ENCODE measurements at places on chromosomes 11 and 22.

DNA sequence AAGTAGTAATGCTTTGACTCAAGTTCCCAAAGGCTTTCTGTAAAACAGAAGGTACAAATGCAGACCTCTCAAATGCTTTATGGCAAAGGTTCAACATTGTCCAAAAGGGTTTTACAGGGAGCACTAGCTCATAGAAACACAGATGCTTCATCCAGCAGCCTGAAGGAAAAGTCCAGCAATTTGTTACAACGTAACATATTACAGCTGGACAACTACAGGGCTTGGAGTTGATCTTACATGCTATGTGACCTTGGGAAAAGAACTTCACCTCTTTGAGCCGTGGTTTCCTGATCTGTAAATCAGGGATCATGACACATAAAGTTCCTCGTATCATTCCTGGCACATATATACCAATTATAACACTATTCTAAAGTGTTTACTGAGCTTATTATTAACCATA lies 84.9 kb downstream of the DDIAS start:
- no peak for DNase-seq

GRCh38 chr11:63763496-63764339 lies 4.9 kb downstream of the ZFTA start:
- DNase-seq, result no peak

- no peak for DNase-seq
These were observed 71.8 kb downstream of the ADAMTS15 start for GRCh38 chr11:130520271-130520671.

DNA sequence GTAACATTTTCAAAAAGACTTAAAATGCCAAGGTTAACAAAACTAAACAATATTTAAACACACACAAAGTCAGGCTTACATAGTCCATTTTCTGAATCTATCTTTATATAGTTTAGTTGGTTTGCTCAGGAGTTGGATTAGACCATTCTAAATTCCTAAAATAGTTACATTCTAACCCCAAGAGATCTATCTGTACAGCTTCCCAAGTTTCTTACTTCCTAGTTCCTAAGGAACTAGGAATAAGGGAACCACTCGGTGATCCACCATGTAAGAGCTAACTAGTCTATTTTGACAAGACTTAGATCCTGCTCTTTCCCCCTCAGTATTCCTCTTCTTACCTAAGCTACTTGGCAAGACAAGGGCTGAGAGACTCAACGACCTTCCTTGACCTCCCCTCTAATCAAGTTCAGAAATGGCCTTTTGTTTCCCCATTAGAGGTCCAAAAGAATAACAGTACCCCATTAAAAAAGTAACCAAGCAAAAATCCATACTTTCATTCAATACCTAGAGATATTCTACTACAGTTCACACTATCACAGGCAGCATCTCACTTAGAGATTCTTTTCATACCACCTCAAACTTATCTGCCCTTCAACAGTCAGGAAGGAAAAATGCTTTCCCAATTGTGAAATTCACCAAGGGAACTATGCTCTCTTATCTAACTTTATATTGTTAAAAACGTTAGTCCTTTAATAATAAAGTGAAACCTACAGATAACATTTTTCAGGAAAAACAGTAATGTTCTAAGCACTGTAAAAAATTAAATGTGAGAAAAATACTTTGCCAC lies 253.1 kb downstream of the TTC28 start:
- no peak for DNase-seq

DNA sequence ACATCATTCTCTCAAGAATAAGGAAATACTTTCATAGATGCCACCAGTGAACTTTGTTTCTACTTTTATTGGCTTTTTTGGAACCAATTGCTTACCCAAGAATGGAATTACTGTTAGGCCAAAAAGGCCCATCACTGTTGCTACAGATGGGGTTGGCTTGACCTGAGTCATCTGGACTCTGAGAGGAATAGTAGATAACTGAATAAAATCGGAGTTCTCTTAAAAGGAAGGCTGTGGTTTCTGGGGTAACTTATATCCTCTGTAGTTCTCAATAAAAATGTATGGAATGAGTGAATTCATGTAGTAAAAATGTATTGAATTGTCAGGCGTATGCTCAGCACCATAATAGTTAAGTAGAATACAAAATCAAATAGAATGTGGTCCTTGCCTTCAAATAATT lies 56.6 kb downstream of the ARHGEF12 start:
- DNase-seq, result no peak

- DNase-seq, result no peak
These were observed 21.6 kb upstream of the PHLDA2 start for GRCh38 chr11:2950825-2951224.

DNA sequence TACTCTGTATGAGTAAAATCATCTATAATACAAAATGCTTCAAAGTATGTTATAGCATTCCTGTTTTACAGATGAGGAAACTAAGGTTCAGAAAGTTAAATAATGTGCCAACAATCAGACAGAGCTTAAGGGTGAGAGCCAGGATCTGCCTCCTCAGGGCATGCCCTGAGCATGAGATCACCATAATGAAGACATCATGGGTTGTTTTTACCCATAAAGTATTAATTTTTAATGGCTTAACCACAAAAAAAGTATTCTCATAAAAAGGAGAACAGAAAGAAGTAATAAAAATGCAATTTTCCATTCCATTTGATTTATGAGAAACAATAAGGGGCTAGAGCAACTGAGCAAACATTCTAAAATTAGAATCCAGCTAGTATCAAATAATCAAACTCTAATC lies 534.3 kb upstream of the ARHGAP42 start:
- no peak for DNase-seq

GRCh38 chr22:40766956-40767355 lies 52.2 kb downstream of the SLC25A17 start:
- DNase-seq, result no peak

DNA sequence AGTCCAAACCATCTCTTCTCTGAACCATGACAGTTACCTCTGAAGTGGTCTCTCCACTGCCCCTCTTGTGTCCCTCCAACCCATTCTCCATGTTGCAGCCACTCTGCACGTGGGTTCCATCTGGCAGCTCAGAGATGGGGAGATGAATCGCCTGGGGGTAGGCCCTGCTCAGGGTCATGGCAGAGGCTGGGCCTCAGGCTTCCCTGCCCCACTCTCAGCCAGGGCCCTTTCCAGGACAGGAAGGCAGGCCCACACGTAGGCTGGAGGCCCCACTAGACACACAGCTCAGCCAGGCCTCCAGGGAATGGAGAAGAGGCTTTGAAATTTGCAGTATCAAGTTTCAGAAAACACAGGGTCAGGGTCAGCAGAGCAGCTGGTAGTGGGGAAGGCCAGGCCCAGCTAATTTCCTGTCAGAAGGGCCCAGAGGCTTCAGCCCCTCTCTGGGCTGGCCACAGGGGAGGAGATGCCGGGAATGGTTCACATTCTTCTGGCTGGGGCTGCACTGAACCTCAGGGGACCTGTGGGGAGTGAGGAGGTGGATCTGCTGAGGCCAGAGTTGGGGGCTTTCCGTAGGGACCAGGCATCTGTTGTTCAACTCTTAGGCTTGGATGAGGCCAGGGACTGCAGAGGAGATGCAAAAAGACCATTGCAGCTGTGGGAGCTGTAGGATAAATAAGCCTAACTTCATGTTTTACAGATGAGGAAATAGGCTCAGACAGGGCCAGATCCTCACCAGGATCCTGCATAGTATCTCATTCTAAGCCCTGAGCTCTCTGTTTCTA lies 101.6 kb downstream of the SWAP70 start:
- no peak for DNase-seq

DNA sequence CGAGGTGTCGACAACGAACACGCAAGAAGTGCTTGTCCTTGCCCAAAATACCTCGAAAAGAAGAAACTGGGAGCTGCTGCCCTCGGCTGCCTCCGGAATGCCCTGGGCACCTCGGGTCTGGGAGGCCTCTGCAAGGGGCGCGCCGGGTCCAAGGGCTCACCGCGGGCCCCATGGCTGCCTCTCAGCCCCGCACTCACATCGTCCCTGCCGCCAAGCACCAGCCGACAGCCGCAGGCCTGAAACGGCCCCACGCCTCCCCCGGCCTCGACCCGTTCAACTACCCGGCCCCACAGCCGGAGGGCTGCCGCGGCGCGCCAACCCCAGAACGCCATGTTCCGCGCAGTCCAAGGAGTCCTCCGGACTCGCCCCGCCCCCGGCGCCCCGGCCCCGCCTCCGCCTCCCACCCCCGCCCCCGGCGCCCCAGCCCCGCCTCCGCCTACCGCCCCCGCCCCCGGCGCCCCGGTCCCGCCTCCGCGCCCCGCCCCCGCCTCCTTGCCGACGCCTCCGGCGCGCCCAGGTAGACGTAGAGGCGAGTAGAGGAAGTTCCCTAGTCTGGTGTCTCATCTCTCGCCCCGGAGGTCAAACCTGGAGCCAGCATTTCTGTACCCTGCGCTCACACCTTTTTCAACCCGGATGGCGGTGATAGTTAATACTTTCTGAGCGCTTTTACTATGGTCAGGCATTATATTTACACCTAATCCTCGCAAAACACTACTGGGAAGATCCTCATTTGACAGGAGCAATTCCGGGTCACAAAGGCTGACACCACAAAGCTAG lies at the start of gene SIRT3:
TSS of gene SIRT3 (minus strand) at position 346 of the 777 bp plus-strand sequence. CDS start at position 332, 14 bp downstream.
- DNase-seq, result peak; percentile 75

DNA sequence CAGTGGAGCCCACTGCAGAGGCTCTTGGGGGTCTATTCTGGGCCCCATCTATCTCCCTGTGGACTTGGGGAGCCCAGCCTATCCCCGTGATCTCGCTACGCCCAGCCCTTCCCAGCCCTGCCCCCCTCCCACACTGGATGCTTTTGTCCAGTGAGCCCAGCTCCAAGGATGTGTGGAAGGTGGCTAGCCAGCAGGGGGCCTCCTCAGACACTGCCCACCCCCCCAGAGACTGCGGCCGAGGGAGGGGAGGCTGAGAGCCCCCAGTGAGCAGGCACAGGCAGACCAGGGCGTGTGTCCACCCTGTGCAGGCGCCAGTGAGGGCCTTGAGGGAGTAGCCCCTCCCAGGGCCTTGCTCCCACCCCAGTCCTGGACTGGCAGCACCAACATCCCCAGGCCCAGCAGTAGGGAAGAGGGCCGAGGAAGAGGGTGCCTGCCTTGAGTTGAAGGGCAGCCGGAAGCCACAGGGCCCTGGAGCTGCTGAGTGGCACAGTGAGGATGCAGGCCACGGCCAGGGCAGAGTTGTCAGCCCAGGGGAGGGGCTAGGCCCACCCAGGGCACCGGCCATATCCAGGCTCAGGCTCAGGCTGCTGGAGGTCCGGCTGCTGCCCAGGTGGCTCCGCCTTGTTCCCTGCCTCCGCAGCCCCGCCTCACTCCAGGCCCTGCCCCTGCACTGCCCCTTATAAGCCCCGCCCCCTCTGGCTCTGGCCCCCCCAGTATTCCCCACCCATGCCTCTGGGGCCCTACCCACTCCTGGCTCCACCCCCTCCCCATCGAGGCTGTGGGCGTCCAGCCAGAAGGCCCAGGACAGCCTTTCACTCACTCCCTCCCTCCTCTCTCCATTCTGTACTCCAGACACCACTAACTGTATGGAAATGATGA lies 28.0 kb downstream of the MOB2 start:
- DNase-seq, result no peak

DNA sequence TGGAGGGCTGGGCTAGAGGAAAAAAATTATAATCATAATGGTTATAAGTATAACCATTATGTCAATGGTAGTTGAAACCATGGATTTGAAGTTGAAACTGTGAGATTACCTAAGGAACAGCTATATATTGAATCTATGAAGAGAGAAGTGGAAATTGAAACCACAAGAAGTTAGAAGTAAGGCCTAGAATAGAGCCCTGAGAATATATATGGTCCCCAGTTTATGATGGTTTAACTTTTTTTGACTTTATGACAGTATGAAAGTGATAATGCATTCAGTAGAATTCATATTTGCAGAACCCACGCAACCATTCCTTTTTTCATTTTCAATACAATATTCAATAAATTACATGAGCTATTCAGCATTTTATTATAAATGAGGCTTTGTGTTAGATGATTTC lies 15.0 kb downstream of the AASDHPPT start:
- DNase-seq, result peak; percentile 1

DNA sequence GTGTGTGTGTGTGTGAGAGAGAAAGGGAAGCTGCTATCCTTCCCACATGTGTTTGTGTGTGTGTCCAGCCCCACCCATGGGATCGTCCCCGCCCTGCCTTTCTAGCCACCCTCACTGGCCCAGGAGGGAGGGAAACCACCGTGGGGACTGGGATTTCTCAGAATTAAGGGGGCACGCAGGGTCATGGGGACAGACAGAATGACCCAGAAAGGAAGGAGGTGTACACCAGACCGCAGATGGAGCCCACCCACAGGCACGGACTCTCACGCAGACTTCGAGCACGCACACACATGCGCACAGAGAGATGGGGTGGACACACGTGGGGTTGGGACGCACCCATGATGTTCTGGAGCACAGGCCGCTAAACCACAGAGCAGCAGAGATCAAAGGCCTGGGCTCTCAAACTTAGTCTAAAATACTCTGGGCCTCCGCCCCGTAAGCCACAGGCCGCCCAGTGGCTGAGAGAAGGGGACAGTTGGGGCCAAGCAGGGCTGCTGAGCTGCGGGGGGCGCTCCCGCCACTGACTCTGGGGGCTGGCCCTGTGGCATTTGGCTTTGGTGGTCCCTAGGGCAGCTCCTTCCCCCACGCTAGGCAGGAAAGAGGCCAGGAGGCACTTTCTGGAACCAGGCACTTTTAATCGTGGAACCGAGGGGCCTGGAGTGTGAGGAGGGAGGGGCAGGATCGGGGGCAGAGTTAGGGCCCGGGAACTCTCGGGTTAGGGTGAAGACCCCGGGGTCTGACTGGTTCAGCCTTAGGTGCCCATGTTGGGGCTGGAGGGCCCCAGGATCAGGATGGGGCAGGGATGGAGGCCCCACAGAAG lies 1.5 kb downstream of the IFITM5 start:
- DNase-seq, result peak; percentile 95

GRCh38 chr22:25403811-25404471 lies 160.5 kb upstream of the GRK3 start:
- peak; percentile 48 for DNase-seq

- peak; percentile 44 for DNase-seq
These were observed at the start of gene ADORA2A for GRCh38 chr22:24427500-24428164. ADORA2A (plus strand) TSS chr22:24427599; CDS start chr22:24433405, 5,806 bp downstream.

- DNase-seq, result no peak
These were observed 716.4 kb downstream of the KCNA4 start for GRCh38 chr11:29300420-29300819.

- no peak for DNase-seq
These were observed 1.9 kb upstream of the BAIAP2L2 start for GRCh38 chr22:38112381-38112780.

GRCh38 chr11:3891751-3892150 lies 36.3 kb downstream of the STIM1 start:
- no peak for DNase-seq

DNA sequence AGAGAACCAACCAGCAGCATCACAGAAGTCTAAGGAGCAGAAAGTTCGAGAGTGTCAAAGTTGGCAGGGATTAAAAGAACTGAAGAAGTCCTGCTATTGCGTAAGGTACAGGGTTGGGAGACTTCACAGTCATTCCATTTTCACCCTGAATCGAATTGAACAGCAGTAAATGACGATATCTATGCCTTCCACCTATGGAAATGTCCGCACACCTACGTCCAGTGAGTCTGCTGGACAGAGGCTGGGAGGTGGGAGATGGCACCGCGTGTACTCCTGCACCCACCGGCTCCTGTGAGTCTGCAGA lies 116.7 kb downstream of the MICAL3 start:
- DNase-seq, result no peak

- DNase-seq, result no peak
These were observed 48.8 kb downstream of the MN1 start for GRCh38 chr22:27752771-27753170.

- DNase-seq, result no peak
These were observed 7.7 kb downstream of the HMGXB4 start for GRCh38 chr22:35264986-35265385.
